ENCODE measurements at places on chromosomes 11 and 22. TPM values are rescaled to one million over a fixed set of nuclear protein-coding genes. Genes with fewer than 3 reads are reported as not detected.

LRRC32 gene
- total RNA-seq = 14.7 TPM

CST6 gene
- total RNA-seq = not detected

GAS2 gene
- total RNA-seq = 0.66 TPM

SCN4B gene
- not detected for total RNA-seq

SPA17 gene
- 7.9 TPM for total RNA-seq

RIMBP3C gene
- 0.22 TPM for total RNA-seq

GRK3 gene
- total RNA-seq = 0.22 TPM

APOBEC3H gene
- not detected for total RNA-seq

HBB gene
- total RNA-seq = not detected

OR5B21 gene
- not detected for total RNA-seq

DDIAS gene
- under 0.01 TPM for total RNA-seq

ALG9 gene
- 52.7 TPM for total RNA-seq

DTX4 gene
- total RNA-seq = 3.7 TPM

DEUP1 gene
- not detected for total RNA-seq

DNHD1 gene
- total RNA-seq = 14.0 TPM

CCDC34 gene
- total RNA-seq = 5.3 TPM

HPX gene
- 0.14 TPM for total RNA-seq

KCNK7 gene
- total RNA-seq = not detected

CD3E gene
- total RNA-seq = not detected

CHRM1 gene
- not detected for total RNA-seq

CDC42BPG gene
- total RNA-seq = 0.22 TPM

C11orf86 gene
- total RNA-seq = not detected

SHISA8 gene
- not detected for total RNA-seq

OVOL1 gene
- not detected for total RNA-seq

BRSK2 gene
- total RNA-seq = not detected

CHKA gene
- 19.7 TPM for total RNA-seq

VSIG2 gene
- total RNA-seq = not detected

OR8G1 gene
- not detected for total RNA-seq

ARRB1 gene
- 27.1 TPM for total RNA-seq

ARHGAP8 gene
- total RNA-seq = under 0.01 TPM

BEST1 gene
- total RNA-seq = 1.4 TPM

MSANTD4 gene
- 34.1 TPM for total RNA-seq

NRGN gene
- not detected for total RNA-seq

OR51E1 gene
- total RNA-seq = not detected

SLC22A6 gene
- total RNA-seq = not detected

MMP8 gene
- total RNA-seq = not detected

B3GAT1 gene
- not detected for total RNA-seq

XKR3 gene
- total RNA-seq = not detected

BIRC3 gene
- total RNA-seq = 4.4 TPM

TIMP3 gene
- 1,679 TPM for total RNA-seq

LRP4 gene
- total RNA-seq = 14.0 TPM

OR52H1 gene
- 1.0 TPM for total RNA-seq

NEFH gene
- total RNA-seq = 0.22 TPM

FOLH1 gene
- 0.29 TPM for total RNA-seq

SCGB2A2 gene
- not detected for total RNA-seq

OR4A16 gene
- not detected for total RNA-seq

ACR gene
- total RNA-seq = not detected

BBOX1 gene
- total RNA-seq = not detected

CTNND1 gene
- 195 TPM for total RNA-seq

ACRV1 gene
- total RNA-seq = not detected

SLC43A3 gene
- total RNA-seq = 70.2 TPM

TENM4 gene
- 0.88 TPM for total RNA-seq

ART1 gene
- total RNA-seq = not detected

HTATIP2 gene
- 38.4 TPM for total RNA-seq

TTC36 gene
- total RNA-seq = 0.86 TPM
